ENCODE measurements at places on chromosomes 5 and 9. TPM values are rescaled to one million over a fixed set of nuclear protein-coding genes. Genes with fewer than 3 reads are reported as not detected.

The FIBCD1 gene
- total RNA-seq = 1.4 TPM

The FOXD4L6 gene
- total RNA-seq = 0.31 TPM

The C9 gene
- total RNA-seq = not detected

The SLC1A1 gene
- 54.7 TPM for total RNA-seq

The SV2C gene
- 1.7 TPM for total RNA-seq

The TLX3 gene
- total RNA-seq = not detected

The COL27A1 gene
- total RNA-seq = 1.4 TPM

The EMB gene
- 3.0 TPM for total RNA-seq

DNA sequence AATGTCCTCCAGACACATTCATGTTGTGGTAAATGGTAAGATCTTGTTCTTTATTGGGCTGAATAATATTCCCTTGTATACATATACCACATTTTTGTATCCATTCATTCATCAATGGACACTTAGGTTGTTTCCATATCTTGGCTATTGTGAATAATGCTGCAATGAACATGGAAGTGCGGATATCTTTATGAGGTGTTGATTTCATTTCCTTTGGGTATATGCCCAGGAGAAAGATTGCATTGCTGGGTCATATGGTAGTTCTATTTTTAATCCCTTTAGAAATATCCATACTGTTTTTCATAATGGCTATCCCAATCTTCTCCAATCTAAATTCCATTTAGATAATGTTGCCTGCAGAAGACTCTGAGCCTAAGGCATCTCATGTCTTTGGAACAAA lies 78.0 kb upstream of the TNC start:
- no peak for DNase-seq

- DNase-seq = no peak
Measured at GRCh38 chr5:176542596-176543427, 5.6 kb upstream of the RNF44 start.

DNA sequence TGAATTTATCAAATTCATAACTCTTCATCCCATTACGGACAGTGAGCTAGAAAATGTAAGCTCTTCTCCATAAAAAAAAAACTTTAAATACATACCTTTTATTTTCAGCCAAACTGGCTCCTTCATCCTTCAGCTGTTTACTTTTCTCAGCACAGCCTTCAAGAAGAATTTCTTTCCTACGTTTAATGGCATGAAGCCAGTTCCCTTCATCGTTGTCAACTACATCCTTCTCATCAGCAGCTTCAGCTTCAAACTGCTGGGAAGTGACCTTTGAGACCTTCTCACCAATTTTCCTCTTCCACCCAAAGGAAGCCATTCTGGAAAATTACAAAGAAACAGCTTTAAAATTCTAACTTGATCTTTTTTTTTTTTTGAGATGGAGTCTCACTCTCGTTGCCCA lies 9.1 kb downstream of the TTC33 start:
- DNase-seq = no peak

- DNase-seq = no peak
Measured at GRCh38 chr5:113034182-113034773, 57.7 kb downstream of the DCP2 start.

DNA sequence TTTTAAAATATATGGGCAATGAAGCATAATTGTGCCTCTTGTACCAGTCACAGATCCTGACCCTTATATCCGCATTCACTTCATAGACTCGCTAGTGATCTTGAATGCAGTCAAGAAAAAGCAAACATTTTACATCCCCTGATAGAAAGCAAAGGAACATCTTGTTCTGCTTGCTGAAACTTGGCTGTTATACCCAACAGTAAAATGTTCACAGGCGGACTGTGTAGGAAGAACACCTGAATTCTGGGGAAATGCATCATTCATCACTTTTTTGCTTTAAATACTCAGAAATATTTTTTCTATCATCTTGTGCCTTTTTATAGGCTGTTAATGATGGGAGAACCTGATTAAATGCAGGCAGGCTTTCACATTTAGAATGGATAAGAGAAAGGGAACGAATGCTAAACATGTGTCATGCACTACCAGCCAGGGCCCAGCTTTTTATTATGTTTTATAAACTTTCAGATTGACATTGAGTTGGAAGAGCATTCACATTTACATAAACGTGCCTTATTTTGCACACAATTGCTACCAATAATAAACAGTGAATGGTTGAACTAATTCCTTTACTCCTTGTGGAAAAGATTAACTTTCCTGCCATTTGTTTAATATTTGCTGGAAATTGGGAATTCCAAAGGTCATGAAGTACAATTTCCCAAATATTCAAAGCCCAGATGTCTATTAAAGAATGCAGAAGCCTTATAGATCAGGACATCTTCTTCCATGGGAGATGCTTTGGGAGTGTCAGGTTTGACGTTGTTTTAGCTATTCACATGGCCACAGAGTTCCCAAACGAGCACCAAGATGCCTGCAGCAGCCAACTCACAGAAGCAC lies 756.2 kb downstream of the TLE1 start:
- no peak for DNase-seq

- DNase-seq = no peak
Measured at GRCh38 chr5:75052192-75053053, at the start of gene GCNT4. Gene GCNT4 (minus strand): TSS chr5:75052558. CDS start chr5:75030037, 22,521 bp downstream.

- DNase-seq = no peak
Measured at GRCh38 chr5:116153687-116154174, 68.9 kb downstream of the COMMD10 start.

- no peak for DNase-seq
Measured at GRCh38 chr5:133819977-133820471, 148.4 kb downstream of the C5orf15 start.

GRCh38 chr9:1871626-1872419 lies 143.3 kb upstream of the SMARCA2 start:
- no peak for DNase-seq

DNA sequence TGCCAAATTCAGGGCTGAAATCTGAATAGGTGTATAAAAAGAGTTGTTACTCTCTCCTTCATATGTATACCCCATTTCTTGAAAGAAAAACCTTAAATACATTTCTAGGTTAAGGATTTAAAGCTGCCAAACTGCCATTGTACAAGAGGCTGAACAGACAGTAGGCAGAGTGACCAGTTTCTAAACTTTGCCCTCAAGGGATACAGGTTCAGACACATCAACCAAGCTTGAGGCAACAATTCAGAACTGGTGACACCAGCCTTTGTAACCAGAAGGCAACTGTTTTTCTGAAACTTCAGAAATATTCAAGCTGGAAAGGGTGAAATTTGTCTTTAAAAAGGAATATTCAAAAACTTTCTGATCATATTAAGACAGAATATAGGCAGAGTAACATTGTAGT lies 47.5 kb downstream of the FAM114A2 start:
- DNase-seq = no peak

DNA sequence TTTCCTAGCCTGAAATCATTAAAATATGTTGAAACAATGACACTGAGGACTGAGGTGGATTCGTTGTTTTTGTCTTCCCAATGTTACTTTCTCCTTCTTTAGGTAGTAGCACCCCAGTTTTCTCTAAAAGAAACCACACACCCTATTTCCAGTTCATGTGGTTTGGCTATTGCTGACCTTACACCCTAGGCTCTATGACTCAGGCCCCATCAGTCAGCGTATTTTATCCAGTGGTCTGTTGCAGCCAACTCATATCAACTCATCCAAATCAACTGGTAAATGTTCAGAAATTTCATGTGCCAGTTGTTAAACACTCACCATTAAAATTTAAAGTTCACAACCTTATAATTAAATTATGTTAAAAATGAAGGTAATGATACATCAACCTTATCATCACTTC lies 44.6 kb upstream of the NFIB start:
- no peak for DNase-seq

- no peak for DNase-seq
Measured at GRCh38 chr5:176890455-176891330, 8.5 kb downstream of the HK3 start.

GRCh38 chr9:70868661-70869652 lies 252.5 kb downstream of the TRPM3 start:
- no peak for DNase-seq

DNA sequence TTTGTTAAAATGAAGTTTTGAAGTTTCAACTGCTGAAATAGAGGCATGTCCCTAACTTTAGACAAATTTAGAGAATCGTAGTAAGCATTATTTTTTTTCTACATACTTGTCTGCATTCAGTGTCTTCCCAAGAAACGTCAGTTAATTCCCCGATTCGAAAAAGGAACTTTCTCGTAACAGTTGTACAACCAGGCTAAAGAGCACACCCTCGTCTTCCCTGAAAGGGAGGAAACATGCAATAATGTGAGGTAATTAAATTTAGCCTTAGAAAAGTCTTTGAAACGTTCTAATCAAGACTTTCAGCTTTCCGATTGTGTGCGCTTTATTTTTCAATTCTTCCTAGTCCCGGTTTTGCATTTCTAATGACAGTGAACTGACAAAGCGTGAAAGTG lies 374 bp upstream of the SLC1A3 start:
- DNase-seq = no peak

Measured in occipital lobe (tissue), 3 donors.